Activated T-helper 9 cell treated with anti-CD3 and anti-CD28 coated beads, Interleukin-2, amount 50 U/mL, for 16 hours (primary cell): ENCODE measurements at places on chromosomes 5 and 9.

GRCh38 chr9:134083451-134083850 is 15.6 kb upstream of the BRD3 start:
- DNase-seq: no peak

- DNase-seq: no peak
Measured at GRCh38 chr5:159343295-159344094, 13.2 kb upstream of the IL12B start.

- DNase-seq: no peak
Measured at GRCh38 chr5:180212363-180213255, 3.6 kb upstream of the RASGEF1C start.

DNA sequence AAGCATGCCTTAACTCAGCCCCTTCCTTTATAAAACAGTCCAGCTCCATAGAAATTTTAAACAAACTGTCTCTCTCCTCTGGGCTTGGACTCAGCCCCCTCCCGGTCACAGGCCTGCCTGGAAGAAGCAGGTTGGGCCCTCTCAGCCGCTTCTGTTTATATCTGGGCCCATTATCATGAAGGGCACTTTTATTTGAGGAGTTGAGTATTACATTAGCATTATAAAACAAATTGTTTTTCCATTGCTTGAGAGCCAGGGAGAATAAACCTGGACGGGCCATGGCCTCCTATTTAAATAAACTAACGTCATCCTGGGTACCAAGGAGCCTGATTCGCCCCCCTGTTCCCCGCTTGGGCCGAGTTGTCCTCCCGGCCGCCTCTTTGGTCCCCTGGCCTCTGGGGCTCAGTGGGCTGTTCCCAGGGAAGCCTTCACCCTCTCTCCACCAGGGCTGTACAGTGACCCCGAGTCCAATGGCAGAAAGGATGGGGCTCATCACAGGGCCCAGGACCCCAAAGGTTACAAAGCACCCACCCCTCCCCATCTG is 13.2 kb downstream of the IRX2 start:
- DNase-seq: no peak

GRCh38 chr5:140011297-140011802 is 31.7 kb downstream of the NRG2 start:
- DNase-seq: no peak

GRCh38 chr9:68998812-68999211 is 15.1 kb downstream of the PRKACG start:
- DNase-seq: no peak

- no peak for DNase-seq
Measured at GRCh38 chr9:18294229-18294628, 179.7 kb upstream of the ADAMTSL1 start.

GRCh38 chr5:138706655-138707480 is 46.4 kb upstream of the CTNNA1 start:
- DNase-seq: no peak

DNA sequence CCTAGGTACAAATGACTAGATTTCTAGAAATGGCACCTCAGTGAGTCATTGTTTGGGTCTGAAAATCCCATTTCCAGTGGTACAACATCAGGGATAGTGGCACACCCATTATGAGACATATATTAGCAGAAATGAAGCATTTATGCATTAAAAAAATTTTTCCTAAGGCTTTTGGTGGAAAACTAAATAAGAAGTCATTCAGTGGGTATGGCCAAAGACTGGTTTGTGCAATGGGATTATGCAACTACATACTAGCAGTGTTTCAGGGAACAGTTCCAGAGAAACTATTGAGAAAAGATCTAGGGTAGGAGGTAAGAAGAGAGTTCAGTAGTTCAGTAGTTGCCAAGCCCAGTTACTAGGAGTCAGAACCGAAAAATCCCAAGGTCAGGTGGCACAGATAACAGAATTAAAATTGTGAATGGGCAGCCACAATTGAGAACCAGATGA is 106.5 kb upstream of the HAPLN1 start:
- DNase-seq: no peak

DNA sequence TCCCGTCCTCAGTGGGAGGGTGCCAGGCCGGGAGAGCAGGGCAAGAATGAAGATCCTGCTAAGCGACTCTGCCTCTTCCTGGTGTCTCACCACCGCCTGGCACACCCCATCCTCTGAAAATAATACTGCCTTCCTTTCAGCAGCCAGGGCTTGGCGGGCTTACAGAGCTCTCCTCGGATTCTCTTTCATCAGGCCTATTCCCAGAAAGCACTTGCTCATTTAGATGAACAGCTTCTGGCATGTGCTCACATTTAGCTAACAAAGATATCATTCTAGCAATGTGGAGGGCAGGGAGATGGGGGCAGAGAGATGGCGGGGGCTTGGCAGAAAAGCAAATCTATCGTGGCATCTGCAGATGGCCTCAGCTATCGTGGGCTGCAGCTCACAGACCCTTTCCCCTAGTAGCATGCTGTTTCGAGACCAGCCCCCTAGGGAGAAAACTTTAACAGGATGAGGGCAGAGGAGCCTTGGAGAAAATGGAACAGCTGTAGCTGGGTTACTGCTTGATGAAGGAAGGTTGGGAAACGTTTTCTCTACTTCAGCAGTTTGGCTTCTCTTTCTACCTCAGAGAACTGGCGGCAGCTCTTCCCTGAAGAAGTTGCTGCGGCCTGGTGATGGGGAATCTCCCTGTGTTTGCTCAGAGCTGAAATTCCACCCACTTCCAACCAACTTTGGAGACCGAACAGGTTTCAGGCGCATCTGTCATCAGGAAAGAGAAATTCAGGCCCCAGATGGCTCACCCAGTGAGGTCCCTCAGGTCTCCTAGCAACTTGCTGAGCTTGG is 102.1 kb downstream of the TMEM174 start:
- DNase-seq: no peak

- no peak for DNase-seq
Measured at GRCh38 chr5:138903130-138903775, 28.1 kb upstream of the LRRTM2 start.
